A549 (cell line): ENCODE measurements at places on chromosomes 4 and X.

- no peak for DNase-seq
Observed at GRCh38 chrX:153950127-153950526, 5.7 kb upstream of the RENBP start.

- no peak for DNase-seq
Observed at GRCh38 chrX:30689116-30689515, 35.9 kb downstream of the GK start.

GRCh38 chrX:121562616-121563015 lies 515.2 kb downstream of the GLUD2 start:
- no peak for DNase-seq

- DNase-seq, result no peak
Observed at GRCh38 chr4:47500776-47501175, 15.7 kb downstream of the ATP10D start.

DNA sequence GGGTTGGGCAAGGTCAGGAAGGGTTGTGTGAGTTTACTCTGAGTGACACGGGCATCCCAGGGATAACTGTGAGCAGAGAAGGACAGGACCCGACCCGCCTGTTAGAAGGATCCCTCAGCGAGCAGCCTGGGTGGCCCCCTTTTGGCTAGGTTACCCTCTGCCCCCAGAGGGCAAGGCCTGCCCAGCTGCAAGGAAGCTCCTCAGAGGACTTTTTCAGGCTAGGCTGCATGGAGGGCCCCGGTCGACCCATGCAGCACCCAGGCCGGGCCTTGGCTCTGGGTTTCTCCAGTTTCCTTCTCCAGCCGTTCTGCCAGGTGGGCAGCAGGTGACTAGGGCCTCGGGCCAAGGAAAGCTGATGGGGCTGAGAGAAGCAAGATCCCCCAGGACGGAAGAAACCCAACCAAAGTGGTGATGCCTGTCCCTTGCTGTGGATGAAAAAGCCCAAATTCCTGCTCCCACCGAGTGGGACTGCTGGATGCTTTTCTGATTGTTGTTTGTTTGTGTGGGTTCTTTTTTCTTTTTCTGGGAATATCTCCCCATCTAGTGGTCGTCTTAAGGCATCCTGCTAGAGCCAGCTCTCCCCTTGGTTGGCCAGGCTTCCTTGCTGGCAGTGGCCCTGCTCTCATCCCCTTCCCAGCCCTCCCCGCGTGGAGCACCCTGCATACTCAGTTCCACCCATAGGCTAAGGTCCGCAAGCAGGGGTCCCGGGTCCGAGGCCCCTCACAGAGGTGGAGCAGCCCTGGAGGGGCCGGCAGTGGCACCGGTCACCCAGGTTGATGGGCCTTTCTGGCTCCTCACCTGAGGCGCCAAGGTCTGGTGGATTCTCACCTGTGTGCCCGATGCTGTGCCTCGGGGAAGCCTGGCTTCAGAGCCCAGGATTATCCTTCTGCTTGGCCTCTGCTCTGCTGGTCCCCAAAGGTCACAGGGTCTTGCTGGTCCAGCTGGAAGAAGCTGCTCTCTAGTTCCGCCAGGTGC lies 1.8 kb downstream of the ZFP92 start:
- no peak for DNase-seq

GRCh38 chr4:123743848-123744247 lies 347.3 kb downstream of the SPRY1 start:
- no peak for DNase-seq

DNA sequence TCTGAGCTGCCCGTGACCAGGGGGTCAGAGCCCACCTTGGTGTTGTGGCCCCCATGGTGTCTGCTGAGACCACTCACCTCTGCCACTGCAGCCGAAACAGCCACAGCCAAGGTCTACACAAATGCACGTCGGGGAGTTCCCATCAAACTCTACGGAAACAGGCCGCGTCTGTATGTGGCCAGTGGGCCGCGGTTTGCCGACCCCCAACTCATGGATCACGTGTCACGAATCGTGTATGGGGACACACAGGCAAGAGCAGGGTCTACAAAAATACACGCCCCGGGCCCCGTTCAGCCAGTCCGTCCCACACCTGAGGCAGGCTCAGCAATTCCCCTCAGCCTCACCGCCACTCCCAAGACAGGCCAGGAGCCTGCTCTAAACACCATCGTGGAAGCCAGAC lies 53.8 kb downstream of the FAM53A start:
- no peak for DNase-seq

DNA sequence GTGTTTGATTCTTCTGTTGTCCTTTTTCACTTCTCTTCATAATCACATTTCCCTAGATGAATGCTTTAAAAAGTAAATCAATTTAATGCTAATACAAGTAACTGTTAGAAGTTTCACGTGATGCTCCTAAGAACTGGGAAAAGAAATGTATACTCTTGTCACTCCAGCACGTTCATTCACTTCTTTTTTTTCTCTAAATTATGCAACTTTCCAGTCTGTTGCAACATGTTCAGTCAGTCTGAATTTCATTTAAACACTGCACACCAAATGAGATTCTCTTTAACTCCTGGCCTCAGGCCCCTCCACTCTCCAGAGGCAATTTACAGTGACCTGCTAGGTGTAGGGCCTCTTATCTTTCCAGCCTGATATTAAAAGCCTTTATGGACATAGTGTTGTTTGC lies 321.9 kb downstream of the HS3ST1 start:
- no peak for DNase-seq

DNA sequence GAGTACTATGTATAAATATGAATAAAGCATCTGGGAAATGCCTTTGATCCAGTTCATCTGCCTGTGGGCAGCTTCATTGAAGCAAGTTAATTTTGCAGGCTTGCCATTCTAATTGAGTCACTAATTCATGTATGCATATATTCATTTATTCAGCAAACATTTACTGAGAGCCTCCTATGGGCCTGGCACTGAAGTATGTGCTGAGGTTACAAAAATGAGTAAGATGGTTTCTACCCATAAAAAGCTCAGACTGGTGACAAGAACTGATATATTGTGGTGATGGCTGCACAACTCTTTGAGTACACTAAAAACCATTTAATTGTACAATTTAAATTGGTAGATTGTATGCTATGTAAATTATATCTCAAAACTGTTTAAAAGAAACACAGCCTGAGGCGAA lies 1.1 kb upstream of the MRPL1 start:
- DNase-seq, result no peak

DNA sequence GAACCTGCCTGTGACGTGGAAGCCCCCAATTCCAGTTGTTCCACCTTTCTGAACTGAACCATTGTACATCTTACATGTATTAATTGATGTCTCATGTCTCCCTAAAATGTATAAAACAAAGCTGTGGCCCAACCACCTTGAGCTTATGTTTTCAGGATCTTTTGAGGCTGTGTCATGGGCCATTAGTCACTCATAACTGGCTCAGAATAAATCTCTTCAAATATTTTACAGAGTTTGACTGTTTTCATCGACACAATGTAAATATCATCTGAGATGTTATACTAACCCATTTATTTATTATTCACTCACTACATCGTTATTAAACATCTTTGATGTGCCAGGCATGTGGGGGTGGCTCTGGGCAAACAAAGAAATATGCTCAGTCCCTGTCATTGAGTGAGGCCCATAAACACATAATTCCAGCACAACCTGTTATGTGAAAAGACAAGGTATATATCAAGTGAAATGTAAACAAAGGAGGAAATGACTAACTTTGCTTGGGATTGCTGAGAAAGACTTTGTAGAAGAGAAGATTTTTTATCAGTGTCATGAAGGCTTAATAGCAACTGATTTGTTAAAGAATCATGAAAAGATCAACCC lies 34.5 kb upstream of the PPM1K start:
- no peak for DNase-seq

DNA sequence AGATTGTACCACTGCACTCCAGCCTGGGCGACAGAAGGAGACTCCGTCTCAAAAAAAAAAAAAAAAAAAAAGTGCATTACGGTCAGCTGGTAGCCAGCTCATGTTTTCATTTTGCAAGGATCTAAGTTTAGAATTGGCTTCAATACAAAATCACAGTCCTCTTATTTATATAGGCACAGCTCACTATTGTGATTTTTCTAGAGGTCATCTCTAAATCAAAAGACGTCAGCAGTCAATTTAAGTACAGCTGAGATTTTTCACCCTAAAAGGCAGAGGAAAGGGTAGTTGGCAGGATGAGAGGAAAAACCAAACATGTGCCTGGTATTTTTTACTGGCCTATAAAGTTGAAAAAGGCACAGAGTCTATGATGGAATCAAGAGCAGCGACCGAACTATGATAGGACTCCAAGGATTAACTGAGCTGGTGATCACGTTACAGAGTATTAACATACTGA lies 30.8 kb downstream of the ASB5 start:
- DNase-seq, result no peak

DNA sequence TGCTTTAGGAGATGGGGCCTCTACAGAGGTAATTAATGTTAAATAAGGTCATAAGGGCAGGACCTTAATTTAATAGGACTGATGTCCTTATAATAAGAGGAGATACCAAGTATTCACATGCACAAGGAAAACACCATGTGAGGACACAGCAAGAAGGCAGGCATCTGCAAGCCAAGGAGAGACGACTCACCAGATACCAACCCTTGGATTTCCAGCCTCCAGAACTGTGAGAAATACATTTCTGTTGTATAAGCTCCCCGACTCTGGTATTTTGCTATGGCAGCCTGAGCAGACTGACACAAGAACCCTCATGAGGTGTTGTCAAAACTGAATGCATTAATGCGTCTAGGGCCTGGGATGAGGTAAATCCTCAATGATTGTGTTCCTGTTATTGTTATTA lies 56.2 kb upstream of the MAPK10 start:
- no peak for DNase-seq

DNA sequence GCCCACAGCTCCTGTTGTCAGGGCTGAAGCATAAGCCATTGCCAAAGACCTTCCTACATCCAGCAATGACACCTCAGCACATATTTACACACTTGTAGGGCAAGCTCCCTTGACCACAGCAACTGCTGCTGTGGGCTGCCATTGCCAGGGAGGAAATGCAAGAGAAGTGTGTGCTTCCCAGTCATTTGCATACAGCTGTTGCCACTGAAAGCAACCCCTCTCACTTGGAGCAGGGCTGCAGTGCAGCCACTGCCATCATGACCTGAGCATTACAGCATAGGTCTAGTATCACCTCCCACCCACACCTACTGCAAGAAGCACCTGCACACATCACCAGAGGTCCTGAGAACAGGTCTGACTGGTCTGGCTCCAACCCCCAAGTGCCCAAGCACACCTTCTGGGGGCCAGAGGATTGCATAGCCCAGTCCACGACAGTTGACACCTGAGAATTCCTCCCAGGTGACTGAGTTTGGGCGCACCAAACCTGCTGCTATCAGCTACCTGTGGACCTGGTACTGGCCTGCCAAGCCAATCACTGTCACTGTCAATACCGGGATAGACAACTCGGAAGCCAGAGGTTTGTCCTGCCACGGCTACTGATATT lies 636.5 kb upstream of the SLIT2 start:
- DNase-seq, result no peak

DNA sequence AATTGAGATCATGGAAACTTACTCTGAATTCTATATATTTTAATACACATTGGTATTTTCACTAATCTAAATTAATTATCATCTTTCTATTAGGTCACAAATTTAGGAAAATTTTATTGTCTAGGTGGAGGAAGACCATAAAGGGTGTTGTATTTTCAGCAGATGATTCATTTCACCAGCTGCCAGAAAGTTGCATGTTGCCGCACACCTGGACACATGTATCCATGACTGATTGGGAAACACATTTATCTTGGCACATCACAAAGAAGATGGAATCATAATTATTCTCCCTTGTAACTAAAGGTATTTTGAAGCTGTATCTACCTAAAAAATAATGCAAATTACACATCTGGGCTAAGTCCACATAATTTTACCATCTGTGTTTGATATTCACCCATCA lies 33.1 kb downstream of the SLC7A11 start:
- DNase-seq, result no peak

DNA sequence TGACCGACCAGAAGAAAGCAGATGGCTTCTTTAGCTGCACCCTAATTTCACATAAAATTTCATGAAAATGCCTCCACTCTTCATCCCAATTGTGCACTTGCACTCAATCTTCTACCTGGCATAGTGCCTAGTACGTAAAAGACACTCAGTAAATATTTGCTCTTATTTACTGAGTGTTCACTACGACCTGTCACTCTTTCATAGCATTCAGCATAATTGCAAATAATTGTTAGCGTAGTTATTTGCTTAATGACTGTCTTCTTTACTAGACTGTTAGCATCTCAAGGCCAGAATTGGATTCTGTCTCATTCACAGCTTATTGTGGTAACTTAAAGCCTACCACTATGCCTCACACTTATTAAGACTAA lies 130.2 kb downstream of the ENOX2 start:
- no peak for DNase-seq

- DNase-seq, result no peak
Observed at GRCh38 chr4:145788755-145789154, 108.8 kb downstream of the C4orf51 start.

- DNase-seq, result no peak
Observed at GRCh38 chrX:83819304-83819703, 41.6 kb upstream of the CYLC1 start.

DNA sequence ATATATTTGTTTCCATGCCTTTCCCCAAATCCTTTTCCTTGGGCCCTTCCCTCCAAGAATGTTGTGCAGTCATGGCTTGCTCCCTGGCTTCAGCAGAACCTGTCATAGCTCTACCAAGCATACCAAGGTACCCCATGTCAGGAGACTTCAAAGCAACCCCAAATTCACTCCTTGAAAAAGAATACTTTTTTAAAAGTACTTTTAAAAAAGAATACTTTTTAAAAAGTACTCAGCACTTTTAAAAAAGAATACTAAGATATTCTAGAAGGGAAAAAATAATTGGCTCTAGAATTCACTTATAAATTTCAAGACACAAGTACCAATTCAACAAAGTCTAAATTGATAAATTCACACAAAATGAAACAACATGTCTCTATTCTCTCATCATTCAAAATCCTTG lies 76.0 kb downstream of the NR3C2 start:
- DNase-seq, result no peak

DNA sequence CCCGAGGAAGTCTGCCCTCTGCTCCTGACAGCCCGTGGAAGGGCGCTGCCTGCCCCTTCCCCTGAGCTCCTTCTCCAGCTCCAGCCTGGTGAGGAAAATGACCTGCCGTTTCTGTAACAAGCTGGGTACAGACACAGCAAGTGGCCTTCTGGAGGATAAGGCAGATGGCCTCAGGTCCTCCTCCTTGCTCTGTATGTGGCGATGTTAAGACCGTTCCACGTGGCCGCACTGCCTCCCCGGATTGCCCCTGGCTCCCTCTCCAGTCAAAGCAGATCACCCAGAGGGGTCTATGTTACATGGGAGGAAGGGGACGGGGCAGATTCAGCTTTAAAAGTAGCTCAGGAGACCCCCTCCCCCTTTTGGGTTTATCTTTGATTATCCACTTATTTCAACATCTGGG lies 80.3 kb upstream of the GATB start:
- no peak for DNase-seq

DNA sequence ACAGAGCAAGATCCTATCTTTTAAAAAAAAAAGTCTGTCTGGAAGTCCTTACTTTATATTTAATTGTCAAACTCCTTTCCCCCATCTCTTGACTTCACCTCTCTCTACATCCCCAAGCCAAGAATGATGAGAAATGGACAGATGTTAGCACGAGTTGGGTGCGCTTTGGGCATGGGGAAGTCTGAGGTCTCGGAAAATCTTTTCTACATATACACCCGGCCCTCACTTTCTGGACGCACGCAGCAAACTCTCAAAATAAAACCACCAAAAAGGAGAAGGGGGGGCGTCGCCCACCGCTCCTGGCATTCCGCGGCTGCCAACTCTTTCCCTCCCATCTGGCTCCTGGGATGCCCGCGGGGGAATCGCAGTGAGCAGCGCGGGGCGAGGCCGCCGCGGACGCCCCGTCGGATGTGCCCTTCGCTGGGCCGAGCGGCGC lies 756 bp downstream of the IGFBP7 start:
- DNase-seq, result no peak
